ENCODE measurements at places on chromosomes 16 and 17. TPM values are rescaled to one million over a fixed set of nuclear protein-coding genes. Genes with fewer than 3 reads are reported as not detected.

Gene GPATCH8
- 31.4 TPM for total RNA-seq

DNA sequence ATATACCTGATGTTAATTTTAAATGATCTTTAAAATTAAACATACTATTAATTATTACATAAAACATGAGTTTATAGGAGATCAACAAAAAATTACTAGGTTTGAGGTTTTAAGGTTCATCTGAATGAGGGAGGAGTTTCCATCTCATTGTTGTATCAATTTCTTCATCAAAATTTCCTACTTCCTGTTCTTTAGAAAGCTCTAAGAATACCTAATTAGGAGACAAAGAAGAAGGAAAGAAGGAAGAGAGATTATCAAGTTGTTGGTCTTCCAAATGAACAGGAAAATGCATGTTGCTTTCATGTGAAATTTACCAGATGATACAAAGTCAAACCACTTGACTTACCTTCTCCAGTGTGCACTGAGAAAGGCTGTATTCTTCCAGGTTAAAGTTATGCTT lies 18.1 kb upstream of the ABCA9 start:
- no peak overlapping the region for H3K27ac ChIP-seq
- DNase-seq: no peak
- H3K4me1 ChIP-seq: no peaks in the 10 kb centered on the region
- no peak overlapping the region for H3K4me3 ChIP-seq

Gene BCAR1
- total RNA-seq: 125 TPM

GRCh38 chr16:8063159-8063558 lies 527.2 kb downstream of the TMEM114 start:
- H3K36me3 ChIP-seq: no peaks in the 10 kb centered on the region
- no peak overlapping the region for H3K4me3 ChIP-seq
- no peak for DNase-seq
- H3K4me1 ChIP-seq: no peaks in the 10 kb centered on the region
- no peaks in the 10 kb centered on the region for H3K27me3 ChIP-seq

DNA sequence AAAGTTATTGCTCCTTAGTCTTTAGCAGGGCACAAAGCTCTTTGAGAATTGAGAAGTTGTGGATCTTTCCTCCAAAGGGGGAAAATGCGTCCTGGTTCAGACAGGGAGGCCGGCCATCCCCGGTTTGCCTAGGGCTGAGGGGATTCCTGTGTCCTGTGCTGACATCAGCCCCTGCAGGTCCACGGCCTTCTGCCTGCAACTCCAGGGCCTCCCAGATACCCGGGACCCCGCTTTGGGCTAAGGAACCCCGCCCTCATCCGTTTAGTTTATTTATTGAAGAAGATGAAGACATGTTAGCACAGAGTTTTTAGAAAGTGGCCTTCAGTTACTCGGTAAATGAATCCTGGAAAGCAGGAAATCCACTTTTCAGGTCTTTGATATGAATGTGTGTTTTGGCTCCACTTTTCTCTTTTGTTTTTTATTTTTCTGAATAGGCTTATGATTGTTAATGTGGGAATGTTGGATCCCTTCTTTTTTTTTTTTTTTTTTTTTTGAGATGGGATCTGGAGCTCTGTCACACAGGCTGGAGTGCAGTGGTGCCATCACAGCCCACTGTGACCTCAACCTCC lies 65.6 kb downstream of the CRISPLD2 start:
- peak overlapping the region; percentile 41 for H3K27ac ChIP-seq
- H3K36me3 ChIP-seq: peaks cover 5% of the 10 kb centered on the region
- H3K4me1 ChIP-seq: no peaks in the 10 kb centered on the region
- no peaks in the 10 kb centered on the region for H3K27me3 ChIP-seq

DNA sequence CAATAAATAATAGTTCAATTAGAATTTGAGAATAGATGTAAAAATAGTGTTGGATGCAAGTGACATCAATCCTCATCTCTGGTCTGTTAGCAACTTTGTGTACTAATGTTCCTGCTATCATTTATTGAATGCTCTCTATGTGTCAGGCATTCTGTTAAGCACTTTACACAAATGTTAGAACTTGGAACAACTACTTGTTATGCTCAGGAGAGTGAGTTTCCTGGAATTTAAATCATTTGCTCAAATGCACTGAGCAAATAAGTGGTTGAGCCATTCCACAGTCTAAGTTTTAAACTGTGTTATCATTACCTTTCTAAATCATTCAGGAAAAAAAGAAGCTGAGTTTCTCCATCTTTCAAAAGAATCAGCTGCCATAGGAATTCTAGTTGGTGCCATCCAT lies 1327.3 kb upstream of the GOT2 start:
- H3K27me3 ChIP-seq: no peaks in the 10 kb centered on the region
- no peak for DNase-seq
- H3K27ac ChIP-seq: no peak overlapping the region
- no peaks in the 10 kb centered on the region for H3K36me3 ChIP-seq
- H3K4me1 ChIP-seq: no peaks in the 10 kb centered on the region

DNA sequence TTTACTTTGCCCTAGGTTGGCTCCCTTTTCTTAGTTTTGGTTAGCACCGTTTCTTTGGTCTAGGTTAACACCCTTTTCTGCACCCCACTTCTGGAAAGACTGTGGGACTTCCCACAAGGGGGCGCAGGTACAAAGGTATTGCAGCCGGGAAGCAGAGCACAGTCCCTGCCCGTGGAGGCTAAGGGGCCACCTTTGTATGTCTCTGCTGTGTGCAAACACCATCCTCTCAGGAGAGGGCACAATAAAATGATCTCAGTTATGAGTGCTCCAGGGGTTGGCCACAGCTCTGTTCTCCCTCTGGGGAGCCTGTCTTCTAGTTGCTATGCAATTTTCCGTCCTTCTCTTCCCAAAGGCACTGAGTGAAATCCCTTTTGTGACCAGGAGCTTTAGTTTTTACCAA lies 28.4 kb upstream of the TMC5 start:
- peak overlapping the region; percentile 67 for H3K27ac ChIP-seq
- H3K36me3 ChIP-seq: no peaks in the 10 kb centered on the region
- no peak overlapping the region for H3K4me3 ChIP-seq
- H3K4me1 ChIP-seq: peaks cover 4% of the 10 kb centered on the region

Gene COIL
- total RNA-seq: 10.1 TPM

Gene CCL15
- total RNA-seq: 6.8 TPM

Gene KRTAP9-8
- not detected for total RNA-seq

DNA sequence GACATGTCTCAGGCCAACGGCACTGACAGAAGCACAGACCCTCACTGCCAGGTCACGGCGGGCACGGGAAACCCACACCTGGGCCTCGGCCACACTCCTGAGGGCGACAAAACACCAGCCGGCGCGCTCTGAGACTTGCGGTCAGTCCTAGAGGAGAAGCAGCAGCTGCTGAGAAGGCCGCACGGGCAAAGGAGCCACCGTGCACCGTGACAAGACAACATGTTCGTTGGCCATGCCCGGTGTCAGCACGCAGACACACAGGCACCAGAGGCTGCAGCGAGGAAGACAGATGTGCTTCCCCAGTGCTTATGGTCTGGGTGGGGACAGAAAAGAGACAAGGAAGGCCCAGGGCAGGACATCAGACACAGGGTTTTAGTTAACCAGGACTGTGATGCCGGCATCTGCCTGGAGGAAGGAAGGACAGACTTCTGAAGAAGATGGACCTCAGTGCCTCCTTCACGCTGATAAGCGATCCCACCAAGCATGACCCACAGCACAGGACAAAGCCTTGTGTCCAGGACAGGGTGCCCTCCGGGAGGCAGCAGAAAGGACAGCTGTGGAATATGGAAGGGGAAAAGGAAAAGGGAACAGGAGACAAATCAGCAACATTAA lies 84.0 kb downstream of the ANKRD11 start:
- H3K27me3 ChIP-seq: no peaks in the 10 kb centered on the region
- no peak overlapping the region for H3K4me3 ChIP-seq
- H3K4me1 ChIP-seq: peaks cover 34% of the 10 kb centered on the region
- no peak for DNase-seq
- no peaks in the 10 kb centered on the region for H3K36me3 ChIP-seq

DNA sequence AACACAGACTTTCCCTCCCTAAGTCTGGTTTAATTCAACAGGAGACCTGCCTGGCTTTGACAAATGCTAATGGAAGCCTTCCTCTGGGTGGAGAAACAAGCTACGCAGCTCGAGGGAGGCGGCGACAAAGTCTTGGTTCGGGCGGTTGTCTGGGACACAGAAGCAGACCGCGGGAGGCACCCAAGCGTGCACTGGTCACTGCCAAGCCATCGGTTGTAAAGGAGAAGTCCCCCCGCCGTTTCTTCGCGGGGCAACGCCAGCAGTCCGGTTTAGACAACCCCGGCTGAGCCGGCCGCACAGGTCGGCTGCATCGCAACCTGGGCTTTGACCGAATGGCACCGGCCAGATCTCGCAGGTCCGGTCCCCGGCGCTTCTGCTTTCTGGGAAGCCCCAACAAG lies 586 bp downstream of the GLYR1 start:
- peak overlapping the region; percentile 100 for H3K27ac ChIP-seq
- peak overlapping the region; percentile 99 for H3K4me3 ChIP-seq
- peak; percentile 71 for DNase-seq
- peaks cover 26% of the 10 kb centered on the region for H3K4me1 ChIP-seq
- H3K36me3 ChIP-seq: no peaks in the 10 kb centered on the region

GRCh38 chr16:49503256-49504022 lies 129.8 kb downstream of the C16orf78 start:
- H3K36me3 ChIP-seq: no peaks in the 10 kb centered on the region
- no peaks in the 10 kb centered on the region for H3K27me3 ChIP-seq
- H3K4me1 ChIP-seq: no peaks in the 10 kb centered on the region
- H3K27ac ChIP-seq: no peak overlapping the region

Gene FOXN1
- 0.32 TPM for total RNA-seq

GRCh38 chr16:56748826-56749225 lies 18.9 kb downstream of the NUP93 start:
- peak overlapping the region; percentile 34 for H3K27ac ChIP-seq
- DNase-seq: no peak
- no peaks in the 10 kb centered on the region for H3K36me3 ChIP-seq
- no peaks in the 10 kb centered on the region for H3K4me1 ChIP-seq
- no peaks in the 10 kb centered on the region for H3K27me3 ChIP-seq

GRCh38 chr17:27491713-27492190 lies 35.5 kb downstream of the KSR1 start:
- no peak overlapping the region for H3K27ac ChIP-seq
- H3K36me3 ChIP-seq: no peaks in the 10 kb centered on the region
- peaks cover 28% of the 10 kb centered on the region for H3K4me1 ChIP-seq
- no peak overlapping the region for H3K4me3 ChIP-seq
- no peak for DNase-seq

DNA sequence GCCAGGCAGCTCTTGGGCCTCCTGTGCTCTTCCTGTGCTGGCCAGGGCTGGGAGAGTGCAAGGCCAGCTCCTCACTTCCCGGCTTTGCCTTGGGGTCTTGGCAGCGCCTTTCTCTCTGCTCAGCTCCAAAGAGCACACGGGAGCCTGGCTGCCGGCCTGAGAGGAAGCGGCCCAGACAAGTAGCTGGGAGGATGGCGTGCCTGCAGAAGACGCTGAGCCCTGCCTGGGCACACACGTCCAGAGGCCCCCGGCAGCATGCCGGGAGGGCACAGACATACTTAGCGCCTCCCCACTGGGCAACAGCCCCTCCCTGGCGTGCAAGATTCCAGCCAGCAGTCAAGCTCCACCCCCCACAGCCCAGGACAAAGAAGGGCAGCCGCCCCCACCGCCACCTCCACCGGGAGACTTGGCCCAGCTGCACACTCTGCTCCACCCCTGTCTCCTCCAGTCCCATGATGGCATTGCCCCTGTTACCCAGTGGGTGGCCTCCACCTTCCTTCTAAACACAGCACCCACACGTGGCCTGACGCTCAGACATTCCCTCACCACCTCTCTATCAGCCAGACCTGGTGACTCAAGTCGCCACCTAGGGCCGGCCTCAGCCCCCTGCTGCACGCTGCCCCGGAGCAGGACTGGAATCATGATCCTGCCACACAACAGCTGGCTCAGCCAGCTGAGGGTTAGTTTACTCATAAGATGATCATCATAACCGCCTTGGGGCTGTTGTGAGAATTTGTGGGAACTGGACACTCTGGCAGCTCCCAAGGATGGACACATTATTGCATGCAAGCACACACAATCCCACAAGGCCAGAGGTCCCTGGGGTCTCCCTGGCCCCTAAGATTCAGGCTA lies 12.4 kb downstream of the SGCA start:
- H3K4me1 ChIP-seq: peaks cover 33% of the 10 kb centered on the region
- H3K4me3 ChIP-seq: no peak overlapping the region
- H3K27ac ChIP-seq: peak overlapping the region; percentile 67
- no peaks in the 10 kb centered on the region for H3K27me3 ChIP-seq
- DNase-seq: peak; percentile 79
